Stimulated activated CD8-positive, alpha-beta memory T cell treated with anti-CD3 and anti-CD28 coated beads, Interleukin-7, amount 100 ng/mL, for 1 hour (primary cell): ENCODE measurements at places on chromosomes 6 and 20.
A peak's percentile ranks its signal among the peaks of the same experiment; 100 is the strongest.

- DNase-seq: no peak
These were observed 34.0 kb downstream of the NT5E start for GRCh38 chr6:85483846-85484245.

- DNase-seq: no peak
These were observed 26.4 kb downstream of the FOXP4 start for GRCh38 chr6:41572613-41573012.

DNA sequence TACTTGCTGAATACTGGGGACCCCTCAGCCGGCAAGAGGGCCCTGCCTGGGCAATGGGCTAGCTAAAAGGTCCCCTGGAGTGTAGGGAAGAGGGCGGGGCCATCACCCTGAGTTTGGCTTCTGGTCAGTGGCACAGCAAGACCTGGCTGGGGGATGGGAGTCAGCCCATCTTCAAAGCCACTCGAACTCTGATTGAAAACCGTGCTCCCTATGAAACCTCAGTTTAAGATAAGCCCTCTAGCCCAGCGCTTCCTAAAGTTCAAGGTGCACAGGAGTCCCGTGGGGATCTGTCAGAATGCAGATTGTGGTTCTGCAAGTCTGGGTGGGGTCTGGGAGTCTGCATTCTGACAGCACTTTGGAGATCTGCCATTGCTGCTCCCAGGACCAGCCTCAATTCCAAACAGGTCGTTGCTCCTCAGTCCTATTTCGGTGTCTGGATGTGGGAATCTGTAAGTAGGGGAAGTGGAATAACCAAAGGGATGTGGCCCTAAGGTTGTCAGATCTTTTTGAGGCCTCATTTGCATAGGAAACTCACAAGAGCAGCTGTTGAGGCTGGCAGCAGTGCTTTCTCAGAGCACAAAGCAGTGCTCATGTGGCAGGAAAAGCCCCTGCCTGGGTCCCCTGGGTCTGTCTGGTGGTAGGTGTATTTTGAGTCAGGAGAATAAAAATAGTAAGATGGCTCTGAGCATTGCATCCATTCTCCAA, 85.3 kb upstream of the SCP2D1 start:
- DNase-seq: no peak

- no peak for DNase-seq
These were observed 53.6 kb downstream of the JPH2 start for GRCh38 chr20:44133424-44133823.

GRCh38 chr6:53616450-53617357, 48.9 kb downstream of the KLHL31 start:
- DNase-seq: no peak

- DNase-seq: no peak
These were observed 123.6 kb upstream of the TNFAIP3 start for GRCh38 chr6:137743493-137743892.

DNA sequence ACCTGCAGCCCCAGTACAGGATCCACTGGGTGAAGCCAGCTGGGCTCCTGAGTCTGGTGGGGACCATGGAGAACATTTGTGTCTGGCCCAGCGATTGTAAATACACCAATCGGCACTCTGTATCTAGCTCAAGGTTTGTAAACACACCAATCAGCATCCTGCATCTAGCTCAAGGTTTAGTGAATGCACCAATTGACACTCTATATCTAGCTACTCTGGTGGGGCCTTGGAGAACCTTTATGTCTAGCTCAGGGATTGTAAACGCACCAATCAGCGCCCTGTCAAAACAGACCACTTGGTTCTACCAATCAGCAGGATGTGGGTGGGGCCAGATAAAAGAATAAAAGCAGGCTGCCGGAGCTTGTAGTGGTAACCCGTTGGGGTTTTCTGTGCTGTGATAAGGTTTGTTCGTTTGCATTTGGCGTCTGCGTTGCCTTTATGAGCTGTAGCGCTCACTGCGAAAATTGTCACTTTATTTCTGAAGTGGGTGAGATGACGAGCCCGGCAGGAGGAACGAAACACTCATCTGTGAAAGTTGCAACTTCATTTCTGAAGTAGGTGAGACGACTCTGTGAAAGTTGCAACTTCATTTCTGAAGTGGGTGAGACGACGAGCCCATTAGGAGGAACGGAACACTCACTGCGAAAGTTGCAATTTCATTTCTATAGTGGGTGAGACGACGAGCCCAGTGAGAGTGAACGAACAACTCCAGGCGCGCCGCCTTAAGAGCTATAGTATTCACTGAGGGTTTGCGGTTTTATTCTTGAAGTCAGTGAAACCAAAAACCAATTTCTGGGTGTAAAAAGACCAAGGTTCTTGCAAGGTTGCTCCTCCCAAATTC, 31.1 kb downstream of the SERPINB6 start:
- peak; percentile 29 for DNase-seq

DNA sequence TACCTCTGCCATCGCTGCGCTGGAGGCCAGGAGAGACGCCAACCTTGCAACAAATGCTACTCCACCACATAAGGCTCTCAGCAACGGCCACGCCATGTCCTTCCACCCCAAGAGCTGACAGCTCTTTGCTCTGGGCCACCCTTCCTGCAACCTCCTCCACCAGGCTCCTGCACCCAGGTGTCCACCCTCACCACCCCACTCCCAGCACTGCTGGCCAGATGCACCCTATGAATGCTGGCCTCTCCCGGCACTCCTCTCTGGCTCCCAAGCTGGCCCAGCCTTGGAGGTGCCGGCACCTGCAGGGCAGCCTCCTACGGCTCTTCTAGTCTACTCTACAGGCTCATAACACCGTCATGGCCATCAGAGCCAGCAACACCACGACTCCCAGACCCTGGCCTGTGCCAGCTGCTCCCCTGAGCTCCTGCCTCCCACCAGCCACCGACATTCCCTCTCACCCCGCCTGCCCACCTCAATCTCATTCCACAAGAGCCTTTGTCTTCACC, 11.2 kb downstream of the TAF4 start:
- DNase-seq: no peak

GRCh38 chr6:144745439-144745838, 460.3 kb downstream of the UTRN start:
- DNase-seq: no peak

- no peak for DNase-seq
These were observed 369.7 kb downstream of the CD109 start for GRCh38 chr6:74065705-74066104.

- no peak for DNase-seq
These were observed 128.7 kb upstream of the MLIP start for GRCh38 chr6:53982366-53983050.

- DNase-seq: no peak
These were observed 11.2 kb upstream of the PCMTD2 start for GRCh38 chr20:64244281-64244805.

GRCh38 chr6:51553246-51554015, 534.0 kb downstream of the PKHD1 start:
- DNase-seq: no peak

- no peak for DNase-seq
These were observed 13.6 kb downstream of the STMND1 start for GRCh38 chr6:17115251-17116116.

DNA sequence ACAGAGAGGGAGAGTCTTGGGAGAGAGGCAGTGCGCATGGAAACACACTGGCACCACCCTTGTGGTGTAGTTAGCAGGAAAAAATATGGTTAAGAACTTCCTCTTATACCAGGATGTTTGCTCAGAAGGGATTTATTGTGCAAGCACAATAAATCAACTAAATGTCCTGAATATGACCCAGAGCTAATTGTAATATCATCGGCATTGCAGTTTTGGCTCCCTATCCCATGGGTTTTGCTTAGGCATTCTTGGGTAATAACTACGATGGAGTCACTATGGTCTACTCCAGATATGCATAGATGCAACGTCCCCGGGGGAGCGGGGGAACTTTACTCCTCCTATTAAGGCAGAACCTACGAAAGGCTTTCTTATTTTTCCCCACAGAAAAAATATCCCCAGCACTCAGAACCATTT, 751.6 kb downstream of the EYS start:
- no peak for DNase-seq

DNA sequence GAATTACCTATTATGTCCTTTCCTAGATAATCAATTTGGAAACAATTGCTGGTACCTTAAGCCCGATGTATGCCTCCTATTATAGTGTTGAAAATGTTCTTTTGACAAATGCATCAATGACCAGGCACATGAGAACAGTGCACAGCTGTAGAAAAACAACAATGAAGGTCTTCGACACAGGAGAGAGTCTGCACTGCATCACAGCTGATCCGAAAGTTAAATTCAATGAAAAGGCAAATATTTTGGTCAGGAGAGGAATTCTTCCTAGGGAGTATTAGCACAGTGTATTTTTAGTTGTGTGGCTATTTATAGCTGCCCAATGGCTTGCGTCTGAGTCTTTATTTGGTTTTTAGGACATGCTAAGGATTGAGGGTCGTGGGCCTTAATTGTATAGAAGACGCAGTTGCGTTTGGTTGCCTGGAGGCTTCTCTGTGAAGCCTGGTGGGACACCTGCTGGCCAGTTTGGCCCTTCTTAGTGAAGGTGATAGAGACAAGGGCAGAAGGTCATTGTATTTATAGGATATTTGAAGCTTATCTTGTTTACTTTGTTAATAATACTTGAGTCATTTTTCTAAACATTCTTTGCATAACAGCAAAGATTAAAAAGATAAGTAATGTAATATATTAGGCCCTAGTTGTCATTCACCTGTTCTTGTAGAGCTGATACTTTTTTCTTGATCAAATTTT, 72.3 kb downstream of the CDYL start:
- DNase-seq: no peak
